ENCODE measurements at places on chromosomes 12 and 14. TPM values are rescaled to one million over a fixed set of nuclear protein-coding genes. Genes with fewer than 3 reads are reported as not detected.
A peak's percentile ranks its signal among the peaks of the same experiment; 100 is the strongest.

The TAS2R7 gene
- not detected for total RNA-seq

The ITPR2 gene
- 5.8 TPM for total RNA-seq

The OTOGL gene
- total RNA-seq = 0.40 TPM

DNA sequence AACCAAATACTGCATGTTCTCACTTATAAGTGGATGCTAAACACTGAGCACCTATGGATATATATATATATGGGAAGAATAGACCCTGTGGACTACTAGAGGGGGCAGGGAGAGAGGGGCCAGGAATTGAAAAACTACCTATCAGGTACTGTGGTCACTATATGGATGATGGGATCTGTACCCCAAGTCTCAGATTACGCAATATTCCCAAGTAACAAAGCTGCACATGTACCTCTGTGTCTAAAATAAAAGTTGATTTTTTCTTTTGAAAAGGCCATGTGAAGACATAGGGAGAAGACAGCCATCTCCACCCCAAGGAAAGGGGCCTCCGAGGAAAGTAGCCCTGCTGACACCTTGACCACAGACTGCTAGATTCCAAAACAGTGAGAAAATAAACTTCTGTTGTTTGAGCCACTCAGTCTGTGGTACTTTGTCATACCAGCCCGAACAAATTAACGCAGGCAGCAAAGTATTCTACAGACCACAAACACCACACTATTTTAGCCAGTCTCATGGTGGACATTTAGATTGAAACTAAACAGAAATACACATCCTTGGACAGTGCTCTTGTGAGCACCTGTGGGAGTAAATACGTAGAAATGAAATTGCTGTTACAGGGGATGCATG is 197.1 kb downstream of the EFCAB11 start:
- no peak overlapping the region for H3K4me3 ChIP-seq
- no peak for DNase-seq
- H3K36me3 ChIP-seq = no peaks in the 10 kb centered on the region
- H3K27ac ChIP-seq = no peak overlapping the region
- no peaks in the 10 kb centered on the region for H3K27me3 ChIP-seq
- H3K4me1 ChIP-seq = peaks cover 16% of the 10 kb centered on the region

DNA sequence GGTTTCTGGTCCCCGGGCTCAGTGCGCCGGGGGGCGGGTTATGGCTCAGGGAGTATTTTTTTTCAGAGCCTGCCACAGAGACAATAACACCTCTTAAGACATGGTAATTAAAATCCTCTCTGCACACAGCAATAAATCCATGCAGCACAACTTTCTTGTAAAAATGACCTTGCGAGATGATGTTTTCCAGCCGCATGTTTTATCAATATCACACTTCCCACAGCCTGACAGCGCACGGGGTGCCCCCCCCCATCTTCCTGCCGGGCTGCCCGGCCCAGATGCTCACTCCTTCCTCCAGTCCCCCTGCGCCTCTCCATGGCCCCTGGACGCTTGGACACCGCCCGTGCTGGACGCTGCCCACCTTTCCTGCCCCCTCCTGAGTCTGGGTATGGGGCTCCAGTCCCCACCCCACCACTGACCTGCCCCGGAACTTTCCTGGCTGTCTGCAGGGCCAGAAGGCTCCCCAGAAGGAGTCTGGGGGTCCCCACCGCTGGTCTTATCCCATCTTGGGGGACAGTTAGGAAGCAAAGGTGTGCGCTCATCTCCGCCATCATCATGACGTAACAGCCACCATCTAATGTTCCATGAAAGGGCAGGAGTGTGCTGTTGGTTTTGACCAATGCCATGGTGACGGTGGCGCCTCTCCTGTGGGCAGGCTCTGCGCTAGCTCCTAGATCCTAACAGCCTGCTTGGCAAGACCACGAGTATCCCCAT is 182.9 kb downstream of the KIF26A start:
- DNase-seq = no peak
- no peak overlapping the region for H3K4me3 ChIP-seq
- no peak overlapping the region for H3K27ac ChIP-seq
- H3K36me3 ChIP-seq = no peaks in the 10 kb centered on the region
- H3K4me1 ChIP-seq = peaks cover 5% of the 10 kb centered on the region
- H3K27me3 ChIP-seq = peaks cover 25% of the 10 kb centered on the region

DNA sequence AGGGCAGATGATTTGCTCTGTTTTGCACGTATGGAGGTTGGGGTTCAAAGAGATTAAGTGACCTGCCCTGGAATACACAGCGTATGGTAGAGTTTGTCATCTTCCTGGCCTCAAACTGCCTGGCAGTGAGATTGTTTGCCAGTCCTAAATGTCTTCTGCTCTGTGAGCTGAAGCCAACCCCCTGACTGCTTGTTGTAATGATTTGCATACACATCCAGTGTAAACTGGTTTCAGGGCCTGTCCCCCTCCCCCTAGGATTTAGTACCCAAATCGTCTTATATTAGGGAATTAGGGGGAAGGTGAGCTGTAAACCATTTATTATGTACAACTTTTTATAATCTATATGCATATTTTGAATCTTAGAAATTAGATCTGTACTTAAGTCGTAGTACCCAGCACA is 38.4 kb downstream of the AKAP3 start:
- no peak overlapping the region for H3K4me3 ChIP-seq
- peaks cover 5% of the 10 kb centered on the region for H3K36me3 ChIP-seq
- no peaks in the 10 kb centered on the region for H3K4me1 ChIP-seq
- no peak overlapping the region for H3K27ac ChIP-seq
- H3K27me3 ChIP-seq = no peaks in the 10 kb centered on the region
- DNase-seq = no peak

DNA sequence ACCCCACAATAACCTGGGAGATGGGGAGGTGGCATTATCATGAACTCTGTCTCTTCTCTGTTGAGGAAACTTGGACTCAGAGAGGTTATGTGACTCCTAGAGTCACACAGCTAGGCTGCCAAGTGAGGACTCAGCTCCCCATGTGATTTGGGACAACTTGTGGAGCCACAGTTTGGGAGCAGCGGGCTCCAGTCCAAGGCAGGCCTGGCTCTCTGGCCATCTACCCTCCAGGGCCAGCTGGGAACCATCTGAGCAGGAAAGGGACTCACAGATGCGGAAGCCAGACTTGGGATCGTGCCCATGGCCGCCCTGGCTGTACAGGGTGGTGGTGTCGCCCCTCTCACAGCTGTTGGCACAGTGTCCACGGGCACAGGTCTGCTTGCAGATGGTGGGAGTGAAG is 59.1 kb downstream of the ISCA2 start:
- peaks cover 40% of the 10 kb centered on the region for H3K4me1 ChIP-seq
- peak; percentile 87 for DNase-seq
- H3K4me3 ChIP-seq = no peak overlapping the region
- no peaks in the 10 kb centered on the region for H3K36me3 ChIP-seq

DNA sequence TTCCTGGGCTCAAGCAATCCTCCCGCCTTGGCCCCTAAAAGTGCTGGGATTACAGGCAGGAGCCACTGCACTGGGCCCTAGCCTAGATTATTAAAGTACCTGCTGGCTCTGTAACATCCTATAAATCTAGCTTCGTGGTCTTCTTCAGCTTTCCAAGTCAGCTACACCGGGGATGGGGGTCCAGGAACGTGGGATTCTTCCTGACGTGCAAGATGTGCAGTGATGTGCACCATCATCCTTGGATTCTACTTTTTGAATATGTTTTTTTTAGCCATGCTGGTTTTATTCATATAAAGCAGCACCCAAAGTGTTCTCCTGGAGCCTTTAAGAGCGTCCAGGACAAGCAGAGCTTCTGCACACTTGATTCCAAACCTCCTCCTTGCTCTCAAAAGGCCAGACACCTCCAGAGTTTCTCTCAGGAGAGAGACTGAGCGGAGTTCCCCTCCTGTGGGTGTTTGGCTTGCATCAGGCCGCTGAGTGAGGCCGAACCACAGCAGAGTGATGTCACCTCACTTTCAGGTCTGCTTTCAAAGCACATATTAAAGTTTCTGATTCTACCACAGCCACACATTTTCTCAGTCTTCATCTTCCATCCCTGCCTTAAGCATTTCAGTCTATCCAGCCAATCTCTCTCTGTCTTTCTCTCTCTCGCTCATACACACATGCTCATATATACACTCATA is 33.4 kb downstream of the VCPKMT start:
- no peaks in the 10 kb centered on the region for H3K36me3 ChIP-seq
- no peak overlapping the region for H3K27ac ChIP-seq
- peaks cover 5% of the 10 kb centered on the region for H3K4me1 ChIP-seq
- no peak for DNase-seq
- H3K4me3 ChIP-seq = no peak overlapping the region
- H3K27me3 ChIP-seq = no peaks in the 10 kb centered on the region

- no peaks in the 10 kb centered on the region for H3K27me3 ChIP-seq
- peaks cover 36% of the 10 kb centered on the region for H3K4me1 ChIP-seq
- peaks cover 7% of the 10 kb centered on the region for H3K36me3 ChIP-seq
- DNase-seq = peak; percentile 11
Measured at GRCh38 chr14:85576218-85576617, 46.3 kb downstream of the FLRT2 start.

- H3K27me3 ChIP-seq = no peaks in the 10 kb centered on the region
- no peaks in the 10 kb centered on the region for H3K36me3 ChIP-seq
- H3K4me3 ChIP-seq = no peak overlapping the region
- no peaks in the 10 kb centered on the region for H3K4me1 ChIP-seq
Measured at GRCh38 chr14:93536945-93537344, 106.2 kb downstream of the UNC79 start.

DNA sequence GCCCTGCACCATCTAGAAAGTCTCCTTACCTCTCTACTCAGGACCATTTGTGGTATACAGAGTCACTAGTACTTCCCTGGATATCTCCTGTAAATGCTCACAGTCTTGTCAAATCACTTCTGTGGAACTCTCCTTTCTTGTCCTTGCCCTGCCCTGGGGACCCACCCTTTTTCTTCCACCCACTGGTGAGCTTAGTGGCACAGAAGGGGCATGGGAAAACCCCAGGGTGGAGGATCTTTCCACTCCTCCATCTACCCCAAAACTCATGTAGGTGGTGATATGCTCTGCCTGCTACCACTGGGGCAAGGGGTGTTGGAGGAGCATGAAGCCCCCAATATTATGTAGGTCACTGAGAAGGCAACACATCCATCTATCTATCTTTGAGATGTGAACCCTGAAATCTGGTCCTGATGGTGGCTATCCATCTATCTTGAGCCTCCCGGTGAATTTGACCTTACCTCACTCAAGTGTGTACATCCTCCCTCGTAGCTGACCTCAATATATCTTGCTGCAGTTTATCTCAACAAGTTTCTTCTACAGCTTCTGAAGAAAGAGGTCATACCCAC is 943 bp downstream of the TESPA1 start:
- no peak overlapping the region for H3K4me3 ChIP-seq
- H3K36me3 ChIP-seq = no peaks in the 10 kb centered on the region
- no peak for DNase-seq
- peaks cover 9% of the 10 kb centered on the region for H3K4me1 ChIP-seq
- no peaks in the 10 kb centered on the region for H3K27me3 ChIP-seq

- DNase-seq = peak; percentile 58
- no peaks in the 10 kb centered on the region for H3K4me1 ChIP-seq
- no peaks in the 10 kb centered on the region for H3K36me3 ChIP-seq
- H3K27me3 ChIP-seq = no peaks in the 10 kb centered on the region
- no peak overlapping the region for H3K4me3 ChIP-seq
Measured at GRCh38 chr12:29207120-29207519, 58.0 kb downstream of the FAR2 start.

DNA sequence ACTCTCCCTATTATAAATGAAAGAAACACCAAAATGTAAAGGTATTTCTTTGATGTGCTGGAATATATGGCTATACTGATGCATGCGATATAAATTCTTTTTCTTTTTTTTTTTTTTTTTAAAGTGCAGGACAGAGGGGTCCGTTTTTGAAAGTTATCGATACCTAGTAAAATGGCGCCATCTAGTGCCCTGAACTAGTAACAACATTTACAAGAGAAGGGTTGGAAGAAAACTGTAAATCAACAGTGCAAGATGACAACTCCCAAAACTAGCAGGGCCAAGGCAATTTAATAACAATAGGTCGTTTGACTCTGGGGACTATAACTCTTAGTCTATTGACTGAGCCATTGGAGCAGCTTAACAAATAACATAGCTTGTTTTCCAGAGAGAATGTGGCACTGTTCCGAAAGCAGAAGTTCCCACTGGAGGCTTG is 137.7 kb downstream of the SPTSSA start:
- H3K27me3 ChIP-seq = no peaks in the 10 kb centered on the region
- no peaks in the 10 kb centered on the region for H3K36me3 ChIP-seq
- H3K4me1 ChIP-seq = no peaks in the 10 kb centered on the region
- H3K4me3 ChIP-seq = no peak overlapping the region

DNA sequence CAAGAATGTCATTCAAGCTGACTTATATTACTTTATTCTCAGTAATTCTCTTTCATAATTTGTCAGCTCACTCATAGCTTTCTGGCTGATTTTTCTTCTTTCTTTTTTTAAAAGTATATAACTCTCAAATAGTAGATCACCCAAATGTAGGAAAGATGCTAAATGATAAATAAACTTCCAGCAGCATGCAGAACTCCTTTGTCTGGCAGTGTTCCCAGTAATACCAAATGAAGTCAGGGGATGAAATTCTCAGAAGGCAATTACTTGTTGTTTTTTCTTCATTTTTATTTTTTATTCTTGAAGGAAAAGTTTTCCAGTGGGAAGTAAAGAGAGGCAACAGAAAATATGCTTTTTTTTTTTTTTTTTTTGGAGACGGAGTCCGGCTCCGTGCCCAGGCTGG is 133.3 kb upstream of the SLCO1C1 start:
- H3K36me3 ChIP-seq = no peaks in the 10 kb centered on the region
- no peak overlapping the region for H3K27ac ChIP-seq
- no peaks in the 10 kb centered on the region for H3K4me1 ChIP-seq
- peak; percentile 78 for DNase-seq

- no peaks in the 10 kb centered on the region for H3K27me3 ChIP-seq
- no peak overlapping the region for H3K27ac ChIP-seq
- DNase-seq = no peak
Measured at GRCh38 chr12:9727813-9728212, 5.1 kb downstream of the CLECL1 start.

DNA sequence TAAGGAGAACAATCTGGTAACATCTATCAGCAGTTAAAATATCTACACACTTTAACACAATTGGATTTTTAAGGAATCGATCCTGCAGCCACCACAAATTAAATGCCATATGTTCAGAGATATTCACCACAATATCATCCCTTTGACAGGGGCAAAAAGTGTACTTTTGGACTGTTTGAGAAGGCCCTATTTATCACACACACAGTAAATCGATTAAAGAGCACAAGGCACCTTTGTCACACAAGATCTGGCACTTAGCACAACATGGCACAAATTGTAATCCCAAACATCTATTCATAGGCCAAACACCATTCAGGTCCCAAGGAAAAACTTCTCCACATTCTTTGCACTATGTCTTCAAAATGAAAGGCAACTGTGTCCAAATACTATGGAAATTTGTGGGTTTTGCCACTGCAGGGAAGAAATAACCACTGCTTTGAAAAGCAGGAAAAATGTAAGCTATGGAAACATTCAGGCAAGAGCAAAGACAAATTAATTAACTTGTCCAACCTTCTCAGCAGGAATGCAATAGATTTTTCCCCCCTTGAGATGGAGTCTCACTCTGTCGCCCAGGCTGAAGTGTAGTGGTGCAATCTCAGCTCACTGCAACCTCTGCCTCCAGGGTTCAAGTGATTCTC is 282.5 kb upstream of the TMPO start:
- no peaks in the 10 kb centered on the region for H3K4me1 ChIP-seq
- H3K27ac ChIP-seq = no peak overlapping the region
- no peak overlapping the region for H3K4me3 ChIP-seq
- H3K36me3 ChIP-seq = no peaks in the 10 kb centered on the region

All from muscle of leg (tissue), 16 donors.